Activated CD4-positive, alpha-beta T cell treated with anti-CD3 and anti-CD28 coated beads, Interleukin-2, amount 50 U/mL, for 48 hours (primary cell): ENCODE measurements at places on chromosomes 5 and 9.

DNA sequence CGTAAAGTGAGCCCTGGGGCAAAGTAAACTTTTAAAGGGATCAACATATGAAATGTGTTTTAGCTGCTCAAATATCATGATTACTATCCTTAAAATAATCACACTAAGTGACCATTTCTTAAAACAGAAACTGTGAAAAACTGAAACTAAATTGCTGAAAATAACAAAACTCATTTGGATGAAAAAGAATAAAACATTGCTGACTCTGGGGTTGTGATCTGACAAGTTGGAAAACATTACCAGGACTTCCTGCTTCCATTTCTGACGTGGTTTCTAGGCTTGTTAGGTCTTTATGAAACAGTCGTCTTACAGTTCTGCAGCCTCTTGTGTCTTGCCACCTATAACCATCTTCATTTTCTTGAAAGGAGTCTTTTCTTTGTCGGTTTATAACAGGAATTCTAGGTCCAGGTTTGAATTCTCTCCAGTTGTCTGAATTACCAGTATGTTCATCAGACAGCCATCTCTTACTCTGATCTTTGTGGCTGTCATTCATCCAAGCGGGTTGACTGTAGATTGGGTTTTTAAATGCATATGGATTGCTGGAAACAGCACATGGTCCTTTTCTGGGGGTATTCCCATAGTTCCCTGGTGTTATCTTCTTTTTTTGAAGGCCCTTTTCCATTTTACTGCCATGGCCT lies 1.7 kb downstream of the TUT7 start:
- DNase-seq: no peak

DNA sequence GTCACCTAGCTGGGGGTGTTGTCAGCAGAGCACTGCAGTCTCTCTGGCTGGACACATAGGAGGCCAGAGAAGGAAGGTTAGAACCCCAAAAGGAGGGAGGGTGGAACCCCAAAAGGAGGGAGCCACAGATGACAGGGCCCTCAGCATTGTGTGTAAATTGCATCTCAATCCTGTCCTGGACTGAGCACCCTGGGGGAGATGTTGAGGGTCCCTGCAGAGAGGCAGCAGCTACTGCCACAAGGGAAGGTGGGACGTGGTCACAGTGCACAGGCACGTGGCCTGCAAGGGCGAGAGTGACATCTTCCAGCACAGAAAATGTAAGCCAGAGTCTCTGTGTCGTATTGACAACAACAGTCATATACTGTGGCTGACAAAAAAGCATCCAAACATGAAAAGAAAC lies 36.5 kb upstream of the CEP72 start:
- DNase-seq: no peak

GRCh38 chr5:116404016-116404415 lies 170.6 kb downstream of the SEMA6A start:
- no peak for DNase-seq

DNA sequence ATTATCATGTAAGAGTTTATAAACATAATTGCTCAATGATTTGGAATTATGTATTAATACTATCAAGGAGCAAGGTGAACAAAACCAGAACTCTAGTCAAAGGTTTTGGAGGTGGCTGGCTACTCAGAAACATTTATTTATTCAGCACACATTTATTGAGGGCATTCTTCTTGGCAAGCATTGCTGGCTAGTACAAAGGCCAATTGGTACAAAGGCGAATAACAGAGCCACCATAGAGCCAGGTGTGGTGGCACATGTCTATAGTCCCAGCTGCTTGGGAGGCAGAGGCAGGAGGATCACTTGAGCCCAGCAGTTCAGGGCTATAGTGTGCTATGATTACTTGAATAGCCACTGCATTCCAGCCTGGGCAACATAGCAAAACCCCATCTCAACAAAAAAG lies 242.1 kb downstream of the CWC27 start:
- no peak for DNase-seq
